GM23248 (cell line): ENCODE measurements at places on chromosomes 5 and 9.

- DNase-seq, result peak; percentile 75
Observed at GRCh38 chr5:69502767-69503488, 10.3 kb downstream of the OCLN start.

GRCh38 chr9:111615928-111616327 lies 15.2 kb upstream of the DNAJC25 start:
- no peak for DNase-seq

DNA sequence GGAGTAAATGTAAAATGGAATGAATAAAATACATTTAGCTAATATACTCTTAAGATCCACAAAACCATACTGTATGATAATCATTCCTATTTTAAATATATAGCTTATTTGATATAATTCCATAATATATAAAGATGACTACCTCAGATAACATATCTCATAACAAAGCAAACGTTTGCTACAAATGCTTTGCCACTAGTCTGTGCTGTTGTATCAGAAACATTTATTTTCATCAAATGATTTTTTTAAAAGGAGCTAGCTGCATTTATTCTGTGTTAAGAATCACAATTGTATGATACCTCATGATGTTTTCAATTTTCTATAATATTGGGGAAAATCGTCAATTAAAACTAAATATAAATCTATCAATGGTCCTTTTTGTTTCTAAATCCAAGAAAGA lies 567.2 kb downstream of the PTPRD start:
- peak; percentile 36 for DNase-seq

DNA sequence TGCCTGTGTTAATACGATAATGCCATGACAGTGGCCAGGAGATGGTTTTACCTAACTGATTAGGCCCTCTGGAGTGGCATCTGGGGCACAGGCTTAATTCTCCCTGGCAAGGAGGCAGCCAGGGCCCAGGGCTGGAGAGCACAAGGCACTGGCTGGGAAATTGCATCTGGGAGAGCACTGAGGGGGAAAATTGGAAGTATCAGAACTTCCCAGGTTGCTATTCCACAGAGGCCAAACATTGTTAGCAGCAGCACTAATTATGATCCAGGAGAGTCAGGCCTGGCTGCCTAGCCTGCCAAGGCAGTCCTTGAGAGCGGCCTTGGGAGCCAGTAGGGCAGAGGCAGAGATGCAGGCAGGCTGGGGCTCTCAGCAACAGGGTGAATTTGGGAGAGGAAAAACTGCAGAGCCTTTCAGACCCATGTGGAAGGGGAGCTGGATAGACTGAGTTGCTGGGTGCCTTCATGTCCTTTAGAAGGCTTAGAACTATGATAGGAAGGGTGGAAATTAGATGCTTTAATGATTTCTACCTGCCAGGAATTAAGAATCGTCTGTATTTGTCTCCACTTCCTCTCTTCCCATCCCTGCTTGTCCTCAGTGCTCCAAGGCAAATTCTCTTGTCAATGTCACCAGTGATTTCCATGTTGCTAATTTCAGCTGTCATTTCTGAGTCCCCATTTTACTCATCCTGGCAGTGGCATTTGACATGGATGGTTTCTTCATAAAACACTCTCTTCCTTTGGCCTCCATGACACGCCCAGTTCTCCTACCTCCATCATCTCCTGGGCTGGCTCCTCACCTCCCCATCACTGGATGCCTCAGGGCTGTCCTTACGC lies 56.1 kb upstream of the HSPA9 start:
- DNase-seq, result no peak

DNA sequence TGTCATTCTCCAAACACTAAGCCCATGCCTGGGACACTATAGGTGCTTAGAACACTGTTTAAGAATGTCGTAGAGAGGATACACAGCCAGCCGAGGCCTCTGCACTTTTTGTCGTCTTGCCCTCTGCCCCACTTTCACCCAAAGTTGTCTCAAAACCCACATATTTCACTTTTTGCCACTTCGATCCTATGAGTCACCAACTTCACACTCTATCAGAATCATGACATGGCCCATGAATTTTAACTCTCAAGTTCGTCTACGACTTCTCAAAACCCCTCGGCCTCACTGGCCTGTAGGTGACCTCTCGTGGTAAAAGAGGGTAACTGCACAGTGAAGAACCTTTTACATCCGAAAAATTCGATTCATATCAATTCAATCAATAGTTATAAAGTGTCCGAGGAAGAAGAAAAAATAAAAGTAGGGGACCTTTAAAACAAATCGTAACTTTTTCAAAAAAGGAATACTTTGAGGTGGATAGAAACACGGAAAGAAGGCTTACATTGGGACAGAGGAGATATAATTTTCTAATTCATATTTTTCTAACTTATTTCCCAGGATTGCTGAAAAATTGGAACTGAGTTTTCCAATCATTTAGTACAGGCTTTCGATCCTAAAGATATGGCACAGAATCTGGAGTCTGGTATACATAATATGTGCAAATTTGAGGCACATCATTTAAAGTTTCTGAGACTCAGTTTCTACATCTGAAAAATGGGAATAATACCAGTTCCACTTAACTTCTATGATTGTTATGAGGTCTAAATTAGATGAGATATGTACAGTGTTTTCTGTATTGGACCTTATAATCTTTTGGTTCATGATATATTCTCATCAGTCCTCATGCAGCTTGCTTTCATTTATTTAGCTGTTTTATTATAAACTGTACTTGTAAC lies 122.6 kb downstream of the APBA1 start:
- peak; percentile 69 for DNase-seq

GRCh38 chr9:113999256-114000062 lies 78.6 kb downstream of the AMBP start:
- DNase-seq, result peak; percentile 24

GRCh38 chr5:89994266-89994665 lies 415.3 kb downstream of the CETN3 start:
- peak; percentile 40 for DNase-seq
